NCI-H1417 (cell line): ENCODE measurements at places on chromosomes 11 and 22.
A peak's percentile ranks its signal among the peaks of the same experiment; 100 is the strongest.

DNA sequence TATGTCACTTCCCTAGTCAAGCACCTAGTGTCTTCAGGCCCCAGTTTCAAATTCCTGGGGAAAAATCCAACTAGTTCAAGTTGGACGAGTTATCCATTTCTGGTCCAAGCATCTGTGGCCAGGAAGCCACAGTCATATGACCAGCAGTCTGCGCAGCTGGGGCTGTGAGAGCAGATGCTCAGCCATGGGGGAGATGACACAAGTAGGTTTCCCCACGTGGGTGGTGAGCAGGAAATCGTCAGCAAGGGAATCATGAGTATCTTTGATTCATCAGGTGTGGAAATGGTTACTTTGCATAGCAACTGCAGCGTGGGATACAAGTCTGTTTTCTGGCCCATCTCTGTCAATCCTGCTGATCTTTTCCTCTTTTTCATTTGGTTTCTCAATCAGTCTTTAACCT is 185.3 kb downstream of the C11orf91 start:
- no peak for DNase-seq

- no peak for DNase-seq
Measured at GRCh38 chr11:134558916-134559601, 147.0 kb upstream of the B3GAT1 start.

GRCh38 chr11:112637876-112638275 is 323.3 kb upstream of the NCAM1 start:
- DNase-seq, result no peak

- no peak for DNase-seq
Measured at GRCh38 chr22:24104307-24105012, 76.8 kb upstream of the SUSD2 start.

DNA sequence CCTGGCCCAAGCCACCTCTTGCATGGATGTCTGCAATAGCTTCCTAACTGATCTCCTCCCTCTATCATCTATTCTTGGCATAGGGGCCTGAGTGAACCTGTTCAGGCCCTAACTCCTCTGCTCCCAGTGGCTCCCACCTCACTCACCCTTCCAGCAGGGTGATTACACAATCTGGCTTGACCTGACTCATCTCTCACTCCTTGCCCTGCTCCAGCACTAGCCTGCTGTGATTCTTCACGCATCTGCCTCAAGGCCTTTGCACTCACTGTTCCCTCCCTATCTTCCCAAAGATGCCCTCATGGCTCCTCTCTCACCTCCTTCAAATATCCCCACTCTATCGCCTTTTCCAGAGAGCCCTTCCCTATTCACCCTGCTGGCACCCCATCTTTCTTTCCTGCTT is 10.5 kb downstream of the SCN4B start:
- no peak for DNase-seq

DNA sequence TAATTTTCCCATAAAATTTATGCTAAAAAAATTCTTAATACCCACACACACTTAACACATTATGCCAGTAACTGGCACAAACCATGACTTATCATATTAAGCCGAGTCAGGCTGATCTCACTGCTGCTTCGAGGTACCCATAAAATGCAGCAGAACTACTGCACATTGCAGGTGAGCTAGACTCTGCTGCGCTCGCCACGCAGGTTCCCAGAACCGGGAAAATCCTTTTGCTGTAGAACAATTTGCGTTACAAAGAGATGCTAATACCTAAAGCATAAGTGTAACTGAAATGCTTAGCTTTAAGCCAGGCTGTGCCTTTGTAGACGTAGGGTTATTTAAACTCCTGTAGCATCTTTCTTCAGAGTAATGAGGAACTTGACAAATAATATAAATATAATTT is 200.3 kb downstream of the MSANTD4 start:
- DNase-seq, result no peak

- no peak for DNase-seq
Measured at GRCh38 chr22:19285831-19286230, 5.7 kb downstream of the CLTCL1 start.

- peak; percentile 79 for DNase-seq
Measured at GRCh38 chr11:94938095-94939055, 35.0 kb downstream of the CWC15 start.

- DNase-seq, result no peak
Measured at GRCh38 chr22:36644333-36644757, 59.2 kb downstream of the CACNG2 start.

- no peak for DNase-seq
Measured at GRCh38 chr11:115330684-115331482, 173.3 kb downstream of the CADM1 start.

DNA sequence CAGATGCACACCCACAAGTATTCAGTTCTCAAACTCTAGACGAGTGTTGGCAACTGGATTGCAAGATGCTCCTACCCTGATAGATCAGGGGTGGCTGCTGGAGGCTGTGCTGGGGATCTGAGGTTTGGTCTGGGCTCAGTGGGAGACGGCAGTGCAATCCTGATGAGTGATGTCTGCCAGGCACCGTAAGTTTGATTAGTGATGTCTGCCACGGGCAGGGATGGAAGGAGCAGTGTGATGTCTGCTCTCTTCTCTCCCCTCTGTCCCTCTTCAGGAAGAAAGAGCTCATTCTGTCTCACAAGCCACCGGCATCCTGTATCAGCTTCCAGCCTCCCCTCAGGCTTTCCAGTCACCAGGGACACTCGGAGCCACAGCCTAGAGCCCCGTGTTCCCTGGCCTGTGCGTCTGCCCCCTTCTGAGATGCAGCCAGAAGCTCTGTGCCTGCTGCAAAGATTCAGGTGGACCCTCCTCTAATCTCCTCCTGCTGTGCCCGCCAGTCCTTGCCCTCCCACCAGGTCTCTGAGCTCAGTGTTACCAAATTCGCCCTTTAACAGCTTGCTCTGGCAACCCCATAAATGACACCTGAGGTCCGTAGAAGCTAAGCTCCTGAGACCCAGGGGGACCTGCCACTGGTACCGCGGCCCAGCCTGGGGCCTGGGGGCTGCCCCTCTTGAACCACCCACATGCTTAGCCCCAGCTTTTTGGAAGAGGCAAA is 19.9 kb downstream of the TP53I11 start:
- DNase-seq, result no peak

DNA sequence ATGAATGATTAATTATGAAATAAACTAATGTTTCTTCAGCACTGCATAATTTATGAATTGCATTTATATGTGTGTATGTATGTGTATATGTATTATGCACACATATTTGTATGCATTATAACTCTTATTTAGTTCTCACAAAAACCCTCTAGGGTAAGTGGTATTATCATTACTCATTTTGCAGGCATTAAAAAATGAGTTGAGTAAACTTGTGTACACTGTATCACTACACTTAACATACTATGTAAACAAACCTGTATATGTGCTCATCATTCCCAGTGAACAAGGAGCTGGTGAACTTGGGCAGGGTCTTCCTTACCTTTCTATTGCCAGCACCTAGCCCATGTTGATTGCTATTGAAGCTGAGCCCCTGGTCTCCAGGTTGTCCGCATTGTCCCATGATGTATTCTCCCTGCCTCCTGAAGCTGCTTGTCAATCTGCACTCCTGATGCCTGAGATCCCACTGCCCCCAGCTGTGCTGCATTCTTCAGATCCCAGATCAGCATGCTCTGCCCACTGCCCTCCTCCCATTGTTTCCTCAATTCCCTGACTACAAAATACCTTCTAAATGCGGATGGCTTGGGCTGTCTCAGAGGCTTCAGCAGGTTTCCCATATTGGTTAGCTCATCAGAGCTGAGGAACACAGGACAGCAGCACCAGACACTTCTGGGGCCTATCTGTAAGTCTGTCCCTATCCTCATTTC is 267.9 kb upstream of the SESN3 start:
- no peak for DNase-seq
